ENCODE measurements at places on chromosomes 2 and 18.
A peak's percentile ranks its signal among the peaks of the same experiment; 100 is the strongest.

DNA sequence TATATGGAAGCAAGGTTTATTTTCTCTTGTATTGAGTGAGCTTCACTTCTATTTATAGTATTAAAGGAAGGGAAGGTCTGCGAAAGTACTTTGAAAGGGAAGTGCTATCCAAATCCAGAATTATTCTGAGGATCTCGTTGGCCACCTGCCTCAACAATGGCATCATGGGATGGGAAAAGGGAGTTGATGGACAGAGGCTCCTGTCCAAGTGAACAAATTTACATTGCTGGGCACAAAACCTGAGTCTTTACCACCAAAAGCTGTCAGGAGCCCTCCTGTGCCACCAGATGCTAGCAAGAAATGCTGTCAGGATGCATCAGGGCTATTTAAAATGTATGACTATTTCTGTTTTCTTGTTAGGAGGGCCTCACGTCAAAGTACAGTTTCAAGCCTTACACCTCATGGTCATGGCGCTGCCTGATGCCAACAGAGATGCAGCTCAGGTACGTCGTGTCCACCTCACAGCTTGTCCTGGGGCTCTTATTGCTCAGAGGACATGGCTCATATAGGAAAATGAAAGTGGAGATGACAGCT, 157.3 kb downstream of the ARHGAP28 start:
- DNase-seq, result no peak

- DNase-seq, result no peak
These were observed 493.1 kb downstream of the XIRP2 start for GRCh38 chr2:167381349-167381748.

DNA sequence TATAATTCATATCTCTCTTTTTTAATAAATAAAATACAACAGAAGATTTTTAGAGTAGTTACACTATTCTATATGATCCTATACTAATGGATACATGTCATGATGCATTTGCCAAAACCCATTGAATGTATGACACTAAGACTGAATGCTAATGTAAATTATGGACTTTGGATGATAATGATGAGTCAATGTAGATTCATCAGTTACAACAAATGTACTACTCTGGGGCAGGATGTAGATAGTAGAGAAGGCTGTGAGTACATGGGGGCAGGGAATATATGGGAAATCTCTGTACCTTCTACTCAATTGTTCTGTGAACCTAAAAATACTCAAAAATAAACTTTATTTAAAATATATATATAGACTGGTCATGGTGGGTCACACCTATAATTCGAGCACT, 45.6 kb upstream of the NEDD4L start:
- peak; percentile 28 for DNase-seq

DNA sequence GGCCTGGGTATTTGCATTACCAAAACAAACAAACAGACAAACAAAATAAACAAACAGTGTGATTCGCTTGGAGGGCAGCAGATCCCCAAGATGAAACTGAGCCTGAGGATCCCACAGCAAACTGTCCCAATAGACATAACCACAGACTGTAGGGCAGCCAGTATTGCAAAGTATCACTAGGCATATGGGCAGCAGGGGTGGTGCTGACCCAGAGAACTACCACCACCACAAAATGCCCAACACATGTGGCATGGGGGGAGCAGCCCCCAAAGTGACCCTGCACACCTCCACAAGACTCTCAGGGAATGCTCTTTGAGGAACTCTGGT, 330.1 kb downstream of the CYRIA start:
- no peak for DNase-seq

DNA sequence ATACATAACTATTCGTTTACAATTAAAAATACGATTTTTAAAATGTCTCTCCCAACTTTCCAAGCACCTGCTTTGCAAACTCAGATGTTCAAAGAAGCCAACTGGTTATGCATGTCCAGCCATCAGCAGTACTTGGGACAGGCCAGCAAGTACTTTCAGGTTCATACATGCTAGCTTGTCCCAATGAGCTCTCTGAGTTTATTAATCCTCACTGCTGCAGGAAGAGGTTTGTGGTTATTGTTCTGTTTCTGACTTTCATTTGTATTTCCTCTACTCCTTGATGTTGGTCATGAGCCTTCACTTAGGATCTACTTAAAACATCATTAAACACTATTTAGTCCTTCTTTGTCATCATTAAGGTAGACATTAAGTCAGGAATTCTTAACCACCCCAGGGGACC, 374.1 kb downstream of the LRATD1 start:
- no peak for DNase-seq

Measured in foreskin fibroblast (primary cell).